ENCODE measurements at places on chromosomes 2 and 18.

DNA sequence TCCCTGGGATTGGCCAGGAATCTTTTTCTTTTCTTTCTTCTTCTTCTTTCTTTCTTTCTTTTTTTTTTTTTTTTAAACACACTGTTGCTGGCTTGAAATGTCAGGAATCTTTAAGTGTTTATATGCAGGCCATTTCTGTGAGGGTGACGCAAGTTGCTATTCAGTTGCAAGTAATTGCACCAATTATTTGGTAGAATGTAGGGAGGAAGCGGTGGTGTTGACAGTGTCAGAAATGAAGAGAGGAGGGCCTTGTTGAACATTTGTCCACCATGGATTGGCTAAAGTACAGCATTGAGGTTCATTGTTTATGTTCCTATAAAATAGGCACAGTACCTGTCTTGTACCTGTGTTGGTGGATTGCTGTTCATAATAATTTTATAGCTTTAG is 6.5 kb downstream of the RPIA start:
- no peak for DNase-seq

DNA sequence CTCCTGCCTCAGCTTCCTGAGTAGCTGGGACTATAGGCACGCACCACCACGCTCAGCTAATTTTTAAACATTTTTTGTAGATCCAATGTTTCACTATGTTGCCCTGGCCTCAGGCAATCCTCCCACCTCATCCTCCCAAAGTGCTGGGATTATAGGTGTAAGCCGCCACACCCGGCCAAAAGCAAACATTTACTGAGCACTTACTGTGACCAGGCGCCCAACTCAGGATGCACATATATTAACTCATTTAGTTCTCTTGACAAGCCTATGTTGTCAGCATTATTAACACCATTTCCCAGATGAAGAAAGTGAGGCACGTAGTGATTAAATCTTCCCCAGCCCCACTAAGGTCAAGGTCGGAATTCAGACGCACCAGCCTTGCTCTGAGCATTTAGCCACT is 41.1 kb downstream of the TMEM37 start:
- no peak for DNase-seq

- no peak for DNase-seq
These were observed 75.2 kb upstream of the C2orf15 start for GRCh38 chr2:99066075-99066958.

DNA sequence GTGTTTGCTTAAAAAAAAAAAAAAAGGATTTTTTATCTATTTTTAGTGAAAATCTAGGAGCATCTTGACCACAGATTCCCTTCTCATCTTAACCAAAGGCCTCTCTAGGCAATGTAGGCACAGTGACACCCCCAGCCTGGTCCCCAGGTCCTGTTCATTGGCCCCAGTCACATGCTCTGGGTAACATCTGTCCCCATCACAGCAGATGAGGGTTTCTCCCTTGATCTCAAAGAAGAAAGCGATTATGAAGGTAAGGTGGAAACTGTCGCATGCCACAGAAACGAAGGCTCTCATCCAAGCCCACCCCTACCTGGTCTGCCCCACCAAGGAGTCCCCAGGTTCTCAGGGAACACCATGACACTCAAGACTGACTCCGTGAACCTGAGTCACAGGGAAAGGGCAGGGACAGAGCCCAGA is 4.7 kb downstream of the HS6ST1 start:
- DNase-seq: no peak

DNA sequence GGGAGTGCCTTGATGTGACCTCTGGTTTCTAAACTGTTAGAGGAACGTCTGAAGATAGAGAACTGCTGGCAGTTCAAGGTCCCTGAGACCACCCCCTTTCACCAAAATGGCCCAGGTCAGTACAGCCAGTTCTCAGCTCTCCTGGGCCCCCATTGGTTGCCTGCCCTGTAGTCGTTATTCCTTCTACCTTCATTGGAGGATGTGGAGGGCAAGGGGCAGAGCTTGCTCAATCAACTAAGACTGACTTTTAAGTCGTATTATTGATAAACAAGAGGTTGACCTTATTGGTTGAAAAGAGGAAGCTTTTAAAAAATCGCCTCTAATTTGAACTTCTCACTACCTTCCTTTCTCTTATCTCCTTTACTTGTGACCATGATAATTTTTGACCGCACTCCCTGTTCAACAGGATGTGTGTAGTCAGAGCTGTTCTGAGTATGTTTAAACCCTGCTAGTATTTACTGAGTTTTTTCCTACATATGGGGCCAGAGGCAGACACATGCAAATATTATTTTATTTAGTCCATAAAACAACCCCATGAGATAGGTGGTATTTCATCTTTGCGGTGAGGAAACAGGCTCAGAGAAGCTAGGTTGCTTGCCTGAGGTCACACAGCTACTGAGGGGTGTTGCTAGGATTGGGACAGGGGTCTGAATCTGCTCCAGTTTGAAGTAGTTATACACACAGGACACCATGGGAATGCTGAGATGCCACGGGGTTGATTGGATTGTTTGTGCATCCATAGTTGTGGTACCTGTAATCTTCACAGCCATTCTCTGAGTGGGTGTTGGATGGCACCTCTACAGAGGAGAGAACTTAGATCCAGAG is 65.9 kb downstream of the TMEM247 start:
- no peak for DNase-seq

- DNase-seq: no peak
These were observed 3.0 kb upstream of the ASB1 start for GRCh38 chr2:238423561-238424312.

GRCh38 chr2:61218817-61219170 is 56.8 kb downstream of the C2orf74 start:
- DNase-seq: no peak

DNA sequence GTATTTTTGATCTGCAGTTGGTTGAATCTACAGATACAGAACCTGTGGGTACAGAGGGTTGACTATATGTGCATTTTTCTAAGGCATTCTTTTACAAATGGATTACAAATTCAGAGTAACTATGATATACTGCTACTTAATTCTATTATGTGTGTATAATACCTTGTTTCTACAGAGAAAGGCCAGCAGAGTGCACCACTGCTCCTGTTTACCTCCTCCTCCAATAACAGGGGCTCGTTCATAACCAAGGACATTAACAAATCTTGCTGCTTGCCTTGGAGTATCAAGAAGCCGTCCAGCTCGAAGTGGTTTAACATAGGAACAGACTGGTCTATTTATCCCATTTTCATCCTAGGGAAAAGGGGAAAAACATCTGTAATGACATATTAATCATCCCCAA is 16.4 kb downstream of the CEP76 start:
- DNase-seq: no peak

GRCh38 chr2:28944535-28945248 is 36.4 kb upstream of the TOGARAM2 start:
- no peak for DNase-seq

GRCh38 chr2:67712484-67712883 is 315.4 kb downstream of the ETAA1 start:
- DNase-seq: no peak

- DNase-seq: no peak
These were observed 431.8 kb upstream of the SALL3 start for GRCh38 chr18:78547817-78548216.

DNA sequence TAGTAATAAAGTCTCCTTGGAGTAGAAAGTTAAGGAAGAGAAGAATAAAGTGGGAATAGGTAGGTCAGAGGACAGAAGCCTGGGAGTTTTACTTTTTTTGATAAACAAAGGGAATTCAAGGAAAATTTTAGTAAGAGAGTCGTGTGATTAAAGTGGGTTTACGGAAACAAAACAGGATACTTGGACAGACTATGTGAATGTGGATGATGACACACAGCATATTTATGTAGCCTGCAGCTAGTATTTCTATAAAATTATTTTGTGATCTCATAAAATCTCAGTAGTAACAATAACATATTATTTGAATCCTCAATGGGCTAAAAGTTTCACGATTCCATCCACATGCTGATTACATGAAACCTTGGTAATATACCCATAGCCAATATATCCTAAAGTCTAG is 450.7 kb upstream of the PIK3C3 start:
- DNase-seq: no peak

DNA sequence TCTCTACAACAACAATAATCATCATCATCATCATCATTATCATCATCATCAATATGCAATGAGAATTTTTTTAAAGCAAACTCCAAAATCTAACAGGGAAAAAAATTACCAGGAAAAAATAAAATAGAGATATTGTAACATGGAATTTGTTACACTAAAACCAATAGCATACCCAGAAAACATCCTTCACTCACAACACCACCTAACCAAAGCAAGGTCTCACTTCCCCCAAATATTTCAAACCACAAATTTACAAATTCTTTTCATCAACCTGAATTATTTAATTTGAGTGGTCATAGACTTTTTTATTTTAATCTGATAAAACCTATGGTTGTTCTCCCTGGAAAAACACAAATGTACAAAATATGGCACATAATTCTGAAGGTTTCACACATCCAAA is 11.2 kb downstream of the ITSN2 start:
- DNase-seq: no peak

DNA sequence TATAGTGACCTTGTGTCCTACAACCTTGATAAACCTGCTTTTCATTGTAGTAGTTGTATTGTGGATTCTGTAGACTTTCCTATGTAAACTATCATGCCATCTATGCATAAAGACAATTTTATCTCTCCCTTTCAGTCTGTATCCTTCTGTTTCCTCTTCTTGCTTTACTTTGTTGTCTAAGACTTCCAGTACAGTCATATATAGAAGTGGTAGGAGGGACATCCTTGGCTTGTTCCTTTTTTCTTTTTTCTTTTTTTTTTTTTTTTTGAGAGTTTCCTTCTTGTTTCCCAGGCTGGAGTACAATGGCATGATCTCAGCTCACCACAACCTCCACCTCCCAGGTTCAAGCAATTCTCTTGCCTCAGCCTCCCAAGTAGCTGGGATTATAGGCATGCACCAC is 39.7 kb downstream of the UBE2F start:
- DNase-seq: no peak

DNA sequence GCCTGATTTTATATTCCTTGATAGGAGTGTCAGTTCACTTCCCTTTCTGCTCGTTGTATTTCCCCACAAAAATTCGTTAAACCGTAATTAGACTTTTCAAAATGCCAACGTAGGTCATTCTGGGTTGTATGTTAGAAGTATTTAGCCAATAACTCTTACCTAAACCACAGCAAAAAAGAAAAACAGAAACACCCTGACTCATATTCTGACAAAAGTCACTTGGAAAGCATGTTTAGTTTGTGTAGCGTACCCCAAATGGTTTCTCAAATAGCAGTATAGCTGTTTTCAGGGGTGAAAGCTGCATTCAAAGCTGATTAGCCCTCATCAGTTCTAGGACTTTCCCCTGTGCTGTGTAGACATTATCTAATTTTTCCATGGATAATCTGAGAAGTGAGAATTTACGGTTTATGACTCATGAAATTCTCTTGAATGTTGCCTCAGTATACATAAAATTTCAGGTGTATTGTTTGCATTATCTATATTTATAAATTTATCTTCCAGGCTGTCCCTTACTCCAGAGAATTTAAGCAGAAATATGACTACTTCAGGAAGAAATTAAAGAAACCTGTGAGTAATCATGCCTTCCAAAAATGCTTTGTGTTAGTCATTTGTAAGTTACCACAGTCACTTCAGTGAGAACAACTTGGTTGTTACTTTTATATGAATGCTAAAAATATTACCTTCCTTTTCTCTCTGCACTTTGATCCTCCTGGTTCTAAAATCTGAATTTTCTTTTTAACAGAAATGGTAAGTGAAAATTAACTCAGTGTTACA is 264.9 kb downstream of the ALPK2 start:
- DNase-seq: no peak

GRCh38 chr2:239178484-239178883 is 222.3 kb downstream of the HDAC4 start:
- no peak for DNase-seq

- DNase-seq: no peak
These were observed 68.4 kb downstream of the POLR1A start for GRCh38 chr2:86037141-86037794.

GRCh38 chr18:75036917-75037688 is 171.8 kb downstream of the PTGR3 start:
- DNase-seq: no peak

GRCh38 chr2:30287190-30287840 is 56.0 kb downstream of the LBH start:
- no peak for DNase-seq

- DNase-seq: no peak
These were observed 19.4 kb upstream of the KIF1A start for GRCh38 chr2:240839152-240840143.

Measured in stimulated activated CD4-positive, alpha-beta T cell treated with anti-CD3 and anti-CD28 coated beads, TNF-alpha, amount 100 ng/mL, for 1 hour (primary cell).